ENCODE measurements at places on chromosomes 12 and 14.

- no peak for DNase-seq
Observed at GRCh38 chr12:106412563-106412962, 55.0 kb downstream of the POLR3B start.

DNA sequence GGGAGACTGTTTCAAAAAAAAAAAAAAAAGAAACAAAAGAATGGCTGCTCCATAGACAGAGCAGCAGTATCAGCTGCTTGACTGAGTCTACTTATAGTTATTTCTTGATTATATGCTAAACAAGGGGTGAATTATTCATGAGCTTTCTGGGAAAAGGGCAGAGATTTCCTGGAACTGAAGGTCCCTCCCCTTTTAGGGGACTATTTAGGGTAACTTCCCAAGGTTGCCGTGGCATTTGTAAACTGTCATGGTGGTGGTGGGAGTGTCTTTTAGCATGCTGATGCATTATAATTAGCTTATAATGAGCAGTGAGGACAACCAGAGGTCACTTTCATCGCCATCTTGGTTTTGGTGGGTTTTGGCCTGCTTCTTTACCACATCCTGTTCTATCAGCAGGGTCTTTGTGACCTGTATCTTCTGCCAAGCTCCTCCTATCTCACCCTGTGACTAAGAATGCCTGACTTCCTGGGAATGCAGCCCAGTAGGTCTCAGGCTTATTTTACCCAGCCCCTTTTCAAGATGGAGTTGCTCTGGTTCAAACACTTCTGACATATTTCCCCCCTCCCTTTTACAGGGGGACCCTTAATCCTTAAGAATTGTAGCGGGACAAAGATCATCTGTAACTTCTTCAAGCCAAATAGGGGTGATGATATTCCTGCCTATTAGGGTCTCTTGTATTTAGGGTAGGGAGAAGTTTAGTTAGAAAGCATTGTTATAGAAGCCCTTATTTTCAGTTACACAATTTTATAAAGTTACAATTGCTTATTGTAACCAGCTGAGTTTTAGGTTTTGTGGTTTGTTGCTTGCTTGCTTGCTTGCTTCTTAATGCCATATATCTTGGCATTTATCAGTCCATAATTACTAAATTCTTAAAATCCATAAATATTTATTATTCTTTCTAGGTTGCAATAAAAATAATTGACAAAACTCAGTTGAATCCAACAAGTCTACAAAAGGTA is 42.5 kb downstream of the MARK3 start:
- DNase-seq, result no peak

DNA sequence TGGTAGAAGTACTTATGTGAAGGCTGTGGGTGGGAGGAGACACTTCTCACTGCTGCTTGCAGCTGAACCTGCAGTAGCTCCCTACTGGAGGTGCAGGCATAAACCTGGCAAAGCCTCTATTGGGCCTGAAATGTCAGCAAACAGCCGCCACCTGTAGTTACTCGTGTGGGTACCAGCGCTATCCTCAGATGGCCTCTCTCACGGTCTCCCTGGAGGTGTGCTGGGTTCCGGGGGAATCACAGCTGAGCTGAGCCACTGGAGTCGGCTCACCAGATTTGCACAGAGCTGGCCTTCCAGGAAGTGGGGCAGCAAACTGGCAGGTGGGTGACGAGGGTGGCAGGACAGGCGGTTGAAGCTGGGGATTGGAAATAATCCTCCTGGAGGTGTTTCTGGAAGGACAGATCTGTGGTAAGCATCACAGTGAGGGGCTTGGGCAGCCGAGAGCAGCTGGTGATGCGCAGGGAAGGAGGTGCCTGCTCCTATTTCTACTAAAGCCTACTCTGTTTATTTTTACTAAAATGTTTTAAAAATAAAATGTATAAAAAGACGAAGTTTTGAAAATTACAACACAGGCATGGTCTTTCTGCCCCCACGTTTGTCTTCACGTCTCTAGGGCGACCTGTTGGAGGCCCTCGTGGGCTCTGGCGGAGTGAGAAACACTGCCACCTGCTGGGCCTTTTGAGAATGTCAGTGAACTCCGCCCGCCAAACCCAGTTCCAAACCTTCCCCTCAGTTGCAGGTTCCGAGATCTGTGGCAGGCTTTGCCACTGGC is 67.8 kb upstream of the PLEKHG3 start:
- peak; percentile 66 for DNase-seq

DNA sequence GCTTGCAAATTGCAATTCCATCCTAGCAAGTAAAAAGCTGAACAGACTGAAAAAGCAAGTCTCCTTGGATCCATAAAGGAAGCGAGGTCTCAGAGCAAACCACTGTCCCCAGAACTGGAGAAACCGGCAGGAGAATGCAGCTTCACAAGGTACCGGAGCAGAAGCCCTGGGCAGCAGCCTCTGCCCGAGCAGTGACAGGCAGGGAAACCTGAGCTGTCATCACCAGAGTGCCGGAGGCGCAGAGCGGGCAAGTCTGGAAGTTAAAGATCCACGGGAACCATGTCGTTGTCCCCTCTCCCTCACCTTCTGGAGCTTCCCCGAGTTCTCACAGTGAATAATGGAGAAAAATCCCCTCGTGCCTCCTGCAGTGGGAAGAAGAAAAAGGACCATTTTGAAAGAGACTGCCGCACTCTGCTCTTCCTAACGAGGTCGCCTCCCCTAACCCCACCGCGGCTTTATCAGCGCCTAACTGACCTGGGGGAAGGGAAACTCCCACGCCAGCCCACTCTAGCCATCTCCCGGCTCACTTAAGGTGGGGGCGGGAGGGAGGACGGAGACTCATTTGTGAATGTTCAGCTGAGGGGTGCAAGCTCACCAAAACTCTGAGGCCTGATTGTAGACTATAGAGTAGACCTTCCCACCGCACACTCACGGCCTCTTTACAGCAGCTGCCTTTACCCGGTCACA is 27.8 kb downstream of the FBXL14 start:
- no peak for DNase-seq

DNA sequence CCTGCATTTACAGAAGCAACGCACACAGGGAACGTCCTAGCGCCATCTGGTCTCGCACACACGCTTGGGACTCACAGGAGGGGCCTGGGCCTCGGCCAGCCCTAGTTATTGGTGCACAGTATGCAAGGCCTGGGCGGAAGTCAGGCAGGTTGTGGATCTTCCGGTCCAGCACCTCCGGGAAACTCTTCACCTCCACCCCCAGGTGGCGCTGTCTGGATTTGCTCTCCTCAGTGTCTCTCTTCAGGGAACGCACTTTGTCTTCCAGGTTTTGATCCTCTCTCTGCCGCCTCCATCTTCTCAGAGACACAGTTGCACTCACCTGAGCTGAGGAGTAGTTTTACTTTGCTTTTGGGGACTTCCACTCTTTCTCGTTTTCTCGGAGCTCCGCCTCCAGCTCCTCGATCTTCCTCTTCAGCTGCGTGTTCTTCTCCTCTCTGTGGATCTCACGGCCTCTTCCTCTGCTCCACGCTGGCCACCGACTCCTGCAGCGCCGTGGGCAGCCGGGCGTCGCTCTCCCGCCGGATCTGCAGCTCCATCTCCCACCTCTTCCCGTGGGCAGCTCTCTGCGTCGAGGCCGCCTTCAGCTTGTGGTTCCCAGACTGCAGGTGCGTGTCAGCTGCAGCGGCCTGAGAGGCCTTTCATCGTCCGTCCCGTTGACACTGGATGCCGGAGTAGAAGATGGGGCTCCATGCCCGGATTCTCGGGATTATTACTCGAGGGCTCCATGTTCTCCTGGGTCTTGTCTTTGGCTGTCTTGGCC is 933.8 kb downstream of the TMEM121 start:
- DNase-seq, result no peak

- no peak for DNase-seq
Observed at GRCh38 chr12:110848314-110848923, 1.6 kb downstream of the CCDC63 start.

GRCh38 chr12:132155771-132156572 is 11.7 kb downstream of the NOC4L start:
- no peak for DNase-seq

DNA sequence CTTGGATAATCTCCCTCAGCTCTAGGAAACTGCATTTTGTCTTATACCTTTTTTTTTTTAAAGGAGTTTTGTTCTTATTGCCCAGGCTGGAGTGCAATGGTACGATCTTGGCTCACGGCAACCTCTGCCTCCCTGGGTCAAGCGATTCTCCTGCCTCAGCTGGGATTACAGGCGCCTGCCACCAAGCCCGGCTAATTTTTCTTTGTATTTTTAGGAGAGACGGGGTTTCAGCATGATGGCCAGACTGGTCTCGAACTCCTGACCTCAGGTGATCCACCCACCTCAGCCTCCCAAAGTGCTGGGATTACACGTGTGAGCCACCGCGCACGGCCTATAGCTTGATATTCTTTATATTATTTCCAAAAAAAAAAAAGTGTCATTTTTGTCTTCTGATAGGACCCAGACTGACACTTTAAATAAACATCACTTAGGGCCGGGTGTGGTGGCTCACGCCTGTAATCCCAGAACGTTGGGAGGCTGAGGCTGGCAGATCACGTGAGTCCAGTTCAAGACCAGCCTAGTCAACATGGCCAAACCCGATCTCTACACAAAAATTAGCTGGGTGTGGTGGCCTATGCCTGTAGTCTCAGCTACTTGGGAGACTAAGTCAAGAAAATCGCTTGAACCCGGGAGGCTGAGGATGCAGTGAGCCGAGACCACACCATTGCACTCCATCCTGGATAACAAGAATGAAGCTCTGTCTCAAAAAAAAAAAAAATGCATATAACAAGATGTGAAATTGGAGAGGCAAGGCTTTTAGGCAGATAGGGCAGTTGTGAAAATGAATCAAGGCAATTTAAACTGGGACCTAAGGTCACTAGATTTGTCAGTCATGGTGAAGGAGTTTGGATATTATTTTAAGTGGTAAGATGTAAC is 18.4 kb downstream of the SLC2A3 start:
- no peak for DNase-seq

DNA sequence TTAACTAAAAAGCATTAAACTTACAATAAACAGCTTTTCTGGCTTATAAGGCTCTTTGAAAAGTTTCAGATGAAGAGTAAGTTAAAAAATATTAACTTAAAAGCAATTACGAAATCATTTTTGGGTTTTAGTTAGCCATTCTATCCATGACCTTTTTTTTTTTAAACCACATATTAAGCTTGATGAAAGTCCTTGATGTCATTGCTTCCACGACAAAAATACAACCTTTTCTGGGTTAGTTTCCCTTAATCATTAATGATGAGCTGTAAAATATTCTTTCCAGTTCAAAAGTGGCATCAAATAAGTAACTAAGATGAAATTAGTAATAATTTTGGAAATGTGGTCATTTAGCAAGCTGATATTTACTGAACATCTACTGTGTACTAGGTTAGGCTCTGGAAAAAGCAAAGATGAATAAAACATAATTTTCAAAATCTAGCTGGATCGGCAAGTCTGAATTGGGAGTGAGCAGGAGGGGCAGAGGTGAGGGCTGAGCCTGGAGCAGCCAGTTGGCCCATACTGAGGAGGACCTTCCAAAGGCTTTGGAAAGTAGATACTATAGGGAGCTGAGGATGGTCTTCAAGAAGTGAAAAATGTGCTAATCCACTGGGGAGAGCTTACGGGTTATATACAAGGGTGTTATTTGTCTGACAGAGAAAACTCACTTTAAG is 345.2 kb downstream of the ZFP36L1 start:
- no peak for DNase-seq

GRCh38 chr14:45287610-45288009 is 34.6 kb upstream of the MIS18BP1 start:
- no peak for DNase-seq

GRCh38 chr12:62760779-62761178 is 174.2 kb downstream of the PPM1H start:
- no peak for DNase-seq

GRCh38 chr12:25854991-25855390 is 103.5 kb upstream of the RASSF8 start:
- no peak for DNase-seq

- no peak for DNase-seq
Observed at GRCh38 chr12:123097561-123098084, 53.3 kb downstream of the PITPNM2 start.

DNA sequence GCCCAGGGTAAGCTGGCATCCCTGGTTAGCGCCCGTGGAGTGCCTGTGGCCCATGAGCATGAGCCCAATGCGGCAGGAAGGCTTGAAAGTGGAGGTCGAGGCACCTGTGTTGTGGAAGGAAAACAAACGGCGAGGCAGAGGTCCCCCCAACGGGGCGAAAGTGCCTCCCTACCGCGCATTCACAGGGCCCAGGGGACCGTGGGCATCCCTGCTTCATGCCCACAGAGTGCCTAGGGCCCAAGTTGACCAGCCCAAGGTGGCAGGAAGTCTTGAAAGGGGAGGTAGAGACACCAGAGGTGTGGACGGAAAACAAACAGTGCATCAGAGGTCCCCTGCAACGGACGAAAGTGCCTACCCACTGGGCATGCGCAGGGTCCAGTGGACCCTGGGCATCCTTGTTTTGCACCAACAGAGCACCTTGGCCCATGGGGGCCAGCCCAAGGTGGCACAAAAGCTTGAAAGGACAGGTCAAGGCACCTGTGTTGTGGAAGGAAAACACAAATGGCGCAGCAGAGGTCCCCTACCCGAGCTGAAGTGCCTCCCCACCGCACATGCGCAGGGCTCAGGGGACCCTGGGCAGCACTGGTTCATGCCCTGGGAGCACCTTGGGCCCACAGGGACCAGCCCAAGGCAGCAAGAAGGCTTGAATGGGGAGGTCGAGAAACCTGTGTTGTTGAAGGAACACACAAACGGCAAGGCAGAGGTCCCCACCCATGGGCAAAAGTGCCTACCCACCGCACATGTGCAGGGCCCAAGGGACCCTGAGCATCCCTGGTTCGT is 377.5 kb downstream of the ALG10 start:
- no peak for DNase-seq

- DNase-seq, result no peak
Observed at GRCh38 chr12:95484524-95484923, 10.6 kb downstream of the METAP2 start.

DNA sequence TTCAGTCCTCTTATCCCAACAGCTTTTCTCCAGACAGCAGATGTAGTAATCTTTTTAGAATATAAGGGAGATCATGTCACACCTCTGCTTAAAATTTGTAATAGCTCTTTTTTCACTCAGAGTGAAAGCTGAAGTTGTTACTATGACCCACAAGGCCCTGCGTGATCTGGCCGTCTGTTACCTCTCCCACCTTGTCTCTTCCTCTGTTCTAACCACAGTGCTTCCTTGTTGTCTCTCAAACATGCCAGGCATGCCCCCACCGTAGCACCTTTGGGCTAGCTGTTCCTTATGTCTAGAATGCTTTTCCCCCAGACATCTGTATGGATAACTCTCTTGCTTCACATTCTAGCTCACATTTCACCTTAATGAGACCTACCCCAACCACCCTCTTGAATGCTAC is 6.5 kb downstream of the NECAP1 start:
- DNase-seq, result no peak

GRCh38 chr14:74501135-74501614 is 7.6 kb downstream of the ISCA2 start:
- peak; percentile 39 for DNase-seq

DNA sequence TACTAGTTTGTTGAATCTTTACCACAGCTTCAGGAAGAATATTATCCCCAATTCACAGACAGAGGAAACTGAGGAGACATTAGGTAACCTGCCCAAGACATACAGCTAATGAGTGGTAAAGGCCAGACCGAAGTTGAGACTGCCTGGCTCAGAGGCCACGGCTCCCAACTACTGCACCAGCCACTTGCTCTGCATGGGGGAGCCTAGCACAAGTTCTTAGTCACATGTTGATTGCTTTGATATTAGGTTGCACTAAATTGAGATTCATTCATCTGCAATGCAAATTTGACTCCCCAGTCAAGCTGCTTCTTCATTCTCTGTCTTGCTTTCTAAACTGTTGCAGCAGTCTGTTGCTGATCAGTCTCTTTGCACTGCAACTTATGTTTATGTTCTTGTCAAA is 25.9 kb upstream of the POLR3B start:
- no peak for DNase-seq
